ENCODE measurements at places on chromosomes 5 and 9. TPM values are rescaled to one million over a fixed set of nuclear protein-coding genes. Genes with fewer than 3 reads are reported as not detected.

DNA sequence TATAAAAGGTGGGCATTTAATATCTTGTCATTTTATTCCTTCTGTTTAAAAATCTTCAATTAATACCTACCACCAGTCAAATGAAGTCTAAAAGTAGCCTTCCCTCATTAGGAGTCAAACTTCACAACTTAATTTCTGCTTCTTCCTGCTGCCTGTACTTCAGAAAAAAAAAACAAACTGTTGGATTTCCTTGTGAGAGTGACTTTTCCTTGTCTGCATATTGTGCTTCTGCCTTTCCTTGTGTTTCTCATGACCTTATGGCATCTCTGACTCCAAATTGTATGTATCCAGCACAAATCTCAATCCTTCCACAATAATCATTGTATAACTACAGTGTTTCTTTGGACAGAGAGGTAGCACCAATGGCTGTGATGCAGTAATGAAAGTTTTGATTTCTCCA, 32.1 kb downstream of the GRAMD2B start:
- no peak for DNase-seq

GRCh38 chr9:132147331-132147730, 14.5 kb upstream of the NTNG2 start:
- DNase-seq = no peak

- DNase-seq = no peak
Observed at GRCh38 chr9:128211186-128211980, 8.2 kb downstream of the DNM1 start.

DNA sequence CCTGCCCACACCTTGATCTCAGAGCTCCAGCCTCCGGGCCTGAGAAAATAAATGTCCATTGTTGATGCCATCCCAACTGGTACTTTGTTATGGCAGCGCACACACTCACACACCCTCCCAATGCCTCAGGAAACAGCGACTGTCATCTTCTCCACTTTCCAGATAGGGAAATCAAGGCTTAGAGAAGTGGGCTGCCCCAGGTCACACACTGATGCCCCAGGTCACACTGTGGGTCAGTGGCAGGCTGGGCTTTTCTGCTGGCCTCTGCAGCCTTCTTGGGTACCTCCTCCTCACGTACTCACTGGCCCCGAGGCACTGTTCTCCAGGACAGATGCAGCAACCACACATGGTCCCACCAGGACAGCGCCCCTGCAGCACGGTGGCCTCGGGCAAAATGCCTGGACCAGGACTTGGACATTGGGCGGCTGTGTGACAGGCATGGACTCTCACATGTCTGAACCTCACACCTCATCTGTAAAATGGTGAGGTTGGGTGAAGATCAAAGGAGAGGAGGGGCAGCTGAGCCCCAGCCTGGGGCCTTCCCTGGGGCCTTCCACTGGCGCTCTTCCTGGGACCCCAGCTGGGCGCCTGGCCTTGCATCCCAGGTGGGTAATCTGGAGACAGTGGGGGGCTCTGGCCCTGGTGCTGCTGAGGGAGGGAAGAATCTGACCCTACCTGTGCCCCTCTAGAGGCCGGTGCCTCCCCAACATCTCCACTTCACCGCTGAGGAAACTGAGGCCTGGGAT, 156.0 kb downstream of the COL23A1 start:
- no peak for DNase-seq

DNA sequence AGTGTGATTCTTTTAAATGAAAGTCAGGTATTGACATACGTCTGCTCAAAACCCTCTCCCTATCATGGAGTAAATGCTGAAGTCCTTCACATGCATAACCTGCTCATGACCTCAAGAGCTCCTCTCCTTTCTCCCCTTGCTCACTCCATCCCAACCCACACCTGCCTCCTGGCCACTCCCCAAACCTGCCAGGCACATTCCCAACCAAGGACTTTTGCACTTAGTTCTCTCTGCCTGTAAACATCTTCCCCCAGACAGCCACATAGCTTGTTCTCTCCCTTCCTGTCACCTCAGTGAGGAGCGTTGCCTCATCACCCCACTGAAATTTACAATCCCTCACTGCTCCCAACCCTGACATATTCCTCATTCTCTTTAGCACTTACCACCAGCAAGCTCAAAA, 8.7 kb downstream of the SETD9 start:
- DNase-seq = no peak

- DNase-seq = no peak
Observed at GRCh38 chr5:72478684-72479083, 28.5 kb downstream of the ZNF366 start.

GRCh38 chr9:135039266-135039870, 48.1 kb upstream of the OLFM1 start:
- DNase-seq = no peak

GRCh38 chr5:107782561-107783169, 111.9 kb upstream of the EFNA5 start:
- no peak for DNase-seq

GRCh38 chr9:92151691-92152393, 36.6 kb upstream of the SPTLC1 start:
- no peak for DNase-seq

DNA sequence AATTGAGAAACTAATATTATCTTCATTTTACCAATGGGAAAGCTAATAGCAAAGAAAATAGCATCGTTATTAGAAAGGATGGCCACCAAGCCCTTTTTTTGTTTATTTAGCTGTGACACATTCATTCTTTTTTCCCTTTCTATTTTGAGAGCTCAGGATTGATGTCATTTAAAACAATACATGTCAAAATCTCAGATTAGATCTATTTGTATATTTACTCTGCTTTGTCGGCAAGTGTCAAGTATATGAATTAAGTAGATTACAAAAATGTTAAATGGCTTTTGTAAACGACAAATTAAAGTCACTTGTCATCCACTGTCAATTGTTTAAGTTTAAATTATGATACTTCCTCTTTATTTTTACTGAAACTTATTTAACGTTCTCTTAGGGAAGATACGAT, 118.9 kb downstream of the PAM start:
- no peak for DNase-seq

DNA sequence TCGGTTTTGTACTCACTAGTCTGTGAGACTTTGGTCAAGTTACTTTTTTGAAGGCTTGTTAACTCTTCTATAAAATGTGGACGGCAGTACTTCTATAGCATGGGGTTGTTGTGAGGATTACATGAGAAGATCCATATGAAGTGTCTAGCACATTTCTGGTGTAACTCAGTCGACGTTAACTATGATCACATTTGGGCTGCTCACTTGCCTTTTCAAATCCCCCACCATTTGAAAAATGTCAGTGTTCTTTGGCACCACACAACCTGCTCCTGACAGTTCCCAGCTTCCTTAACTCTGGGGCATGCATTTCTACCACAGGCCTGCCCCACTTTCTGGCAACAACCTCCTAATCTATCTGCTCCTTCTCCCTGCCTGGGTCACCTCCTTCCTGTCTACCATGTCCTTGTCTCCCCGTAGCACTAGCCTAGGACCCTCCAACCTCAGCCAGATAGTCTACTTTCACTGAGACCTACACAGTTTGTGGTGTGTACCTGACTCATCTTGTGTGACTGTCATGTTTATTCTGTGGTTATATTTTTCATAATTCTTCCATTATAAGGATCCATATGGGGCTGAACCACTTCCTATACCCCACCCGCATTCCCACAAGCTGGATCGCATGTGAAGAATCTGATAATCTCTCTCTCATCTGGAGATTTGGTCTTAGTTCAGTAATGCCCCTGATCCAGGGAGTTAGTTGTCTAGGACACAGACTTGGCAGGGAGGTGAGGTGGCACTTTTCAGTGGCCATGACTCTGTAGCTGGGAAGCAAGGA, 30.2 kb upstream of the BASP1 start:
- no peak for DNase-seq

DNA sequence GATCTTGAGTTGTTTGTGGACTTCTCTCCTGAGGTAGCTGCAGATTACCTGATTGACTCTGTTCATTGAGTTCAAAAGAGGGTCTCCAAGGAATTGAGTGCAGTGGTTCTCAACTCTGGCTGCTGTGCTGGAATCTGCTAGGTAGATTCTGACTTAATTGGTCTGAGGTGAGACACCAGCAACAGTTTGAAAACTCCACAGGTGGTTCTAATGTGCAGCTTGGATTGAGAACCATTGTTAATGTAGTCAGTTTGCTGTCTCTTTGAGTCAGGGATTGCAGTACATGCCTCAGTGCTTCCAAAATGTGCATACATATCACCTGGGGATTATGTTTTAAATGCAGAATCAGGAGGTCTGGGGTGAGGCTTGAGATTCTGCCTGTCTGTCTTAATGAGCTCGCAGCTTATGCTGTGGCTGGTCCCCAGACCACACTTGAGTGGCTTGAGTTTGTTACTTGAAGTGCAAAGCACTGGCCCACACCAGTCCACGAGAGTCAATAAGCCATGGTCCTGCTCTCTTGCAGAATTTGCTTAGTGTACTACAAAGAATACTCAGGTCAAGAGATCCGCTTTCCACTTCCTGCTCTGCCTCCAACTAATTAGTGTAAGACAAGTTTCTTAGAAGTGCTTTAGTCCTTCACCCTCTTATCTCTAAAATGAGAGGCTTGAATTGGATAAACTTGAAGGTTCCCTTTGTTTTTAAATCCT, 82.3 kb downstream of the ATG10 start:
- no peak for DNase-seq

GRCh38 chr9:122347348-122348287, 23.2 kb upstream of the PTGS1 start:
- DNase-seq = no peak

- no peak for DNase-seq
Observed at GRCh38 chr5:135225856-135226560, 173.0 kb downstream of the MACROH2A1 start.

- peak; percentile 54 for DNase-seq
Observed at GRCh38 chr9:110048403-110048975, 159.5 kb downstream of the C9orf152 start.

- no peak for DNase-seq
Observed at GRCh38 chr9:88476491-88477271, 58.3 kb upstream of the NXNL2 start.

DNA sequence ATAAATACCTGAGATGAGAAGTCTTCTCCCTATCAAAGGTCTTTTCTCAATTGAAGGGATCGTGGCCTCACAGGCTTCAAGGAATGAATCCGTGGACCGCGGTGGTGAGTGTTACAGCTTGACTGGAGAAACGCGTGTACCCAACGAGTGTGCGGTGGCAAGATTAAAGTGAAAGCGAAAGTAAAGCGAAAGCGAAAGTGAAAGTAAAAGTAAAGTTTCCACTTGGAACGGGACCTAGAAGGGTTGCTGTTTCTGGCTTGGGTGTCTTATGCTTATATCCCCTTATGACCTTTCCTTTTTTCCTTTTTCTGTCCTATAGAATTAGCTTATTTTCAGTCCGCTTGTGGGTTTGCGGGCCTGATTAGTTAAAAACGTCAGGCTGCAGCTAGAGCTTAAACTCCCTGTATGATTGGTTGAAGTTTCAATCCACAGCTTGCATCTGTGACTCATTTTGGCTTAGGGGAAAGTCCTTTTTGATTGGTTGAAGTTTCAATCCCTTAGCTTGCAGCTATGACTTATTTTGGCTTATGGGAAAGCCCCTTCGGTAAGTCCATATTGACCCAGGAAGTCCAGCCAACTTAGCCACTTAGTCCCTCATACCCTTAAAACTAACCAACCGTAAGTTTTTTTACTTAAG, 924.3 kb upstream of the CDH10 start:
- DNase-seq = no peak

DNA sequence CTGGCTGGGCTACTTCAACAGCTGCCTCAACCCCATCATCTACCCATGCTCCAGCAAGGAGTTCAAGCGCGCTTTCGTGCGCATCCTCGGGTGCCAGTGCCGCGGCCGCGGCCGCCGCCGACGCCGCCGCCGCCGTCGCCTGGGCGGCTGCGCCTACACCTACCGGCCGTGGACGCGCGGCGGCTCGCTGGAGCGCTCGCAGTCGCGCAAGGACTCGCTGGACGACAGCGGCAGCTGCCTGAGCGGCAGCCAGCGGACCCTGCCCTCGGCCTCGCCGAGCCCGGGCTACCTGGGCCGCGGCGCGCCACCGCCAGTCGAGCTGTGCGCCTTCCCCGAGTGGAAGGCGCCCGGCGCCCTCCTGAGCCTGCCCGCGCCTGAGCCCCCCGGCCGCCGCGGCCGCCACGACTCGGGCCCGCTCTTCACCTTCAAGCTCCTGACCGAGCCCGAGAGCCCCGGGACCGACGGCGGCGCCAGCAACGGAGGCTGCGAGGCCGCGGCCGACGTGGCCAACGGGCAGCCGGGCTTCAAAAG, 36.9 kb upstream of the TTC1 start:
- DNase-seq = no peak

DNA sequence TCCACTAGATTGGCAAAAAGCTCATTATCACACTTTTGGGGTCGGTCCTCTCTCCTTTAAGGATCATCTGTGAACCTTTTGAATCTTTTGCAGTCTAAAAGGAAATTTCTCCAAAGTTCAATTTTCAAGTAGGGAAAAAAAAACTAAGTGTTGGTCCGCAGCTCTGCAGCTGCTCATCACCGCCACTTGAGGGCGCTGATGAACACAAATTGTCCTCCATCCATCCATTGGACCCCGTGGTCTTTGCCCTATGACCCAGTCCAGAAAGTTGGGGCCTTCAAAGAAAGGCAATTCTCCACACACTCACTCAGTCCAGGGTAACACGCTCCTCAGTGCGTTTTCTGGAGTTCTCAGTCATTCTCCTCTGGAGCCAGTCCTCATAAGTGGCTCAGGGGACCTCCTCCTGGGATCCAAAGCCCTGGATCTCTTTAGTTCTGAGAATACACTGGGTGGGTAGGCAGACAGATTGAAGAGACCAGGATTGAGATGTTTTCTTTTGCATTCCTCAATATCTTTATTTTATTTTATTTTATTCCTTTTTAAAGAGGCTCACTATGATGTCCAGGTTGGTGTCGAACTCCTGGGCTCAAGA, 63.6 kb upstream of the SLC28A3 start:
- no peak for DNase-seq

DNA sequence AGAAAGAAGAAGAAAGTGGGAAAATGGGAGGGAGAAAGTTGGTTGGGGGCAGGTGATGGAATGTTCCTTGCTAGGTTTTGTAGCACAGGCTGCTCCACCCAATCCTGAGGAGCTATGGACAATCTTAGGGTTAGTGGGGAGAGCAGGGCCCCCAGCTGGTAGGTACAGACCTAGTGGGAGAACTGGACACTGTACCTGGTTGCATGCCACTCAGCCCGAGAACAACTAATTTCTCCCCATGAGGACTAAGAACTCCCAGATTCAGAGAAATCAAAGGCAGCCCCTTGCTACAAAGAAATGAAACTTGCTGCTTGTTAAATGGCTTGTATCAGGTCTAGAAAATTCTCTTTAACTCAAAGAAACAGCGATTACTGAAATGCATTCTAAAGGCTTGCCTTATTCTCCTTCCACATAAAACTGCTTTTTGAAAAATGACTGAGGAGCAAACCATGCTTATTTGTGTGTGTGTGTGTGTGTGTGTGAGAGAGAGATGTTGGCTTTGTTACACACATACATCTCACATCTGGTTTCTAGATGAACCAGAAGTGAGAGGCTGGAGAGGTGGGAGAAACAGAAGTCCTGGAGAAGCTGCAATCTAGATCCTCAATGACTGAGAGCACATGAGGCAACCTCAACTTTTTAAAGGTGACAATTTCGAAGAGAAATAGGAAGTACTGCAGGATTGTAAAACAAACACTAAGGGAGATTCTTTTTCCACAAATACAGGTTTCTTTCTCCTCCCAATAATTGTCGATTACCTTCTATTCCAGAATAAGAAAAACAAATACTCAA, 28.9 kb downstream of the FYB1 start:
- no peak for DNase-seq

The LRRC70 gene
- 4.6 TPM for total RNA-seq

The GFRA3 gene
- total RNA-seq = 1.8 TPM

The FIBCD1 gene
- not detected for total RNA-seq

The HAVCR2 gene
- 14.5 TPM for total RNA-seq

The PCDHA10 gene
- 1.8 TPM for total RNA-seq

The CDH12 gene
- not detected for total RNA-seq

The IFNA2 gene
- not detected for total RNA-seq

The GRM6 gene
- not detected for total RNA-seq

The NR2F1-AS1 gene
- 37.8 TPM for total RNA-seq

The LRRC19 gene
- total RNA-seq = not detected

The PPP1R2B gene
- not detected for total RNA-seq
